ENCODE measurements at places on chromosomes 2 and 18.

- no peak for DNase-seq
These were observed 6.3 kb downstream of the ANO7 start for GRCh38 chr2:241194811-241195210.

- peak; percentile 34 for DNase-seq
These were observed 1.9 kb downstream of the NOP58 start for GRCh38 chr2:202267495-202267894.

DNA sequence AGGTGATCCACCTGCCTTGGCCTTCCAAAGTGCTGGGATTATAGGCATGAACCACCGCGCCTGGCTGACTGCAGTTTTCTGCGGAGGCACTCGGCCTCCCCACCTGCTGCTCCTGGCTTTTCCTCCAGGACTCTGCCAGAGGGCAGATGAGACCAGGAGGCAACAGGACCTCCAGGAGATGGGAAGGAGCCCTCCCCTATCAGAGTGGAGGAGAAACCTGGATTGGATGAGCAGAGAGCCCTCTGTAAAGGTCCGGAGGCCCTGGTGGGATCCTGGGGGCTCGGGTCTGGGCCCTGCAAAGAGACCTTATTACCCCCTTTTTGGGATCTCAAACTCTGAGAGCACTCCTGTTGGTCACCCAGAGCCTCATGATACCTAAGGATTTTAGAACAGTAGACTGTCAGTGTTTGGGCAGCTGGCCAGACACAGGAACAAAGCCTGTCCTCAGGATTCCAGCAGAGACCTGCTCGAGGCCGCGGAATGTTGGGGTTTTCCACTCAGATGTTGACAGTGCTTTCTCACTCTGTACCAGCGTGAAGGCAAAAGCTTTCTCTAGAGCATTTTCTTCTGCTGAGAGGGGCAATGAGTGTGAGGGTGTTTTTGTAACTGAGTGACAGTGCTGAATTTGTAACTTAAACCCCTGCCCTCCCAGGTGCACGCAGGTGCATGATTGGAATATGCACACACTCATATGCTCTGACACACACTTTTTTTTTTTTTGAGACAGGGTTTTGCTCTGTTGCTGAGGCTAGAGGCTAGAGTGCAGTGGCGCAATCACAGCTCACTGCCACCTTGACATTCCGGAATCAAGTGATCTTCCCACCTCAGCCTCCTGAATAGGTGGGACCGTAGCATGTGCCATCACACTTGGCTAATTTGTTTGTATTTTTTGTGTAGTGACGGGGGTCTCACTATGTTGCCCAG, 48.4 kb downstream of the NPPC start:
- no peak for DNase-seq

DNA sequence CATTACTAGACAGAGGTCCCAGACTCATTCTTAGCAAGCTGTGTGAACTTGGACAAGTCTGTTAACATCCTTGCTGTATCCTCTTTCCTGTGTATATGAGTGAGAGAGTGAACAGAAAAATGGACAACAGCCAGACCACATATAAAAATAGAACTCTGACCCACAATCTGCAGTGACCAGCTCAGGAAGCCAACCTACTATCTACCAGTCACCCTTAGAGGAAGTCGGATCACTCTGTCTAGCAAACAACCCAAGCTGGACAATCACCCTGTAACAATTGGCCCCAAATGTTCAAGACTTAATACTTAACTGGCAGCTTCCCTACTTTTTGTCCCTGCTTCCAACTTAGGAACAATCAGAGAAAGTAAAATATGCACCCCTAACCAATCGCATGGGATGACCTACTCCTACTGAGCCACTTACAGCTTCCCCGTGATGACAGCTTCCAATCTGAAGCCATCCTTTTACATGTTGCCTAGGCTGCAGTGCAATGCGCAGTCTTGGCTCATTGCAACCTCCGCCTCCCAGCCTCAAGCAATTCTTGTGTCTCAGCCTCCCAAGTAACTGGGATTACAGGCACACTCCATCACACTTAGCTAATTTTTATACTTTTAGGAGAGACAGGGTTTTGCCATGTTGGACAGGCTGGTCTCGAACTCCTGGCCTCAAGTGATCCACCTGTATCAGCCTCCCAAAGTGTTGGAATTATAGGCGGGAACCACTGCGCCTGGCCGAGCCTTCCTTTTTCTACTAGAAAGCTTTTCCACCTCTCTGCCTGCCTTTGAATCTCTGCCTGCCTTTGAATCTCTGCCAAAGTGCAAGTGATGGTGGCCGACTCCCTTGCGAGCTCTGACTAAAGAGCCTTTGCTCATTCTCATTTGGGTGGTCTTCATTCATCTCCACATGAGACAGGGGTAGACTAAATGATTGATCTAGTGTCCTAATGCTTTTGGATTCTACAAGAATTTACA, 158.3 kb upstream of the NDUFV2 start:
- DNase-seq = peak; percentile 88

- peak; percentile 16 for DNase-seq
These were observed 2136.2 kb upstream of the CELF4 start for GRCh38 chr18:39701839-39702238.

DNA sequence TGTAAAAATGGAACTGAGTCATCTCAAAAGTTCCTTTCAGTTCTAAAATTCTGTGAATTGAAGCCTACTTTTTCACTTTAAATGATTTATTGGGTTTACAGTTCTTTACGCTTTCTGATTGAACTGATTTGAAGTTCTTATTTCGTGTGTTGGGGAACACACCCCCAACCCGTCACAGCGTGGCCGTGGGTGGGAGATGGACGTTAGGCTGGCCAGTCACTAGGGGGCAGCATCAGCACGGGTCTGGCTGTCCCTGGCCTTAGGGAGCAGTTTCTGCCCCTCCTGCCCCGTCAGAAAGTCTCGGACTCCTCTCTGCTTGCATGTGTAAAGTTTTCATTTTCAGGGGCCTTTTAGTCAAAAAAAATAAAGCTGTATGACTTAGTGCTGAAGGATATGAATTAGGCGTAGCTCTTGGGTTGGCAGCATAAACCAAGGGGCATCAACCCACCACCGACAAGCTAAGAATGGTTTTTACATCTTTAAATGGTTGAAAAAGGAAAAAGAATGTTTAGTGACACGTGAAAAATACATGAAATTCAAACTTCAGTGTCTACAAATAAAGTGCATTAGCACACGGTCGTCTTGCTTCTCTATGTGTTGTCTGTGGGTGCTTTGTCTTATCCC, 63.4 kb downstream of the ZCCHC2 start:
- peak; percentile 73 for DNase-seq

GRCh38 chr2:236113425-236113824, 54.8 kb downstream of the GBX2 start:
- DNase-seq = no peak

- DNase-seq = no peak
These were observed 14.8 kb downstream of the WDFY1 start for GRCh38 chr2:223930103-223930976.

DNA sequence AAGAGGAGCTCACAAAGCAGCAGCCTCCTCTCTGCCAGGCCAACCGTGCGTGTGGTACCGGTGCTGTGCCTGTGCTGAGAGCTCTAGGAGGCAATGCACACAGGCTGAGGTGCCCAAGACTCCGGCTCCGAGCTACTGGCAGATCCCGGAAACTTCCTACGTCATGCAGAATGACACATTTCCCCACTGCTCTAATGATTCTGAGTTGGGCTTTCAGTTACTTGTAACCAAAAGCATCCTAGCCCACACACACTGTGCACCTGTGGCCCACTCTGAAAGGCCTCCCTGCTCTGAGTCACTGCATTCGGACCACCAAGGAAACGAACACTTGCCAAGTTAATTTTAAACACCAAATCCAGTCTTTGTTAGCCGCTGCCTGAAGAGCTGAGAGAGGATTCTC, 9.3 kb upstream of the RNU4ATAC start:
- no peak for DNase-seq

GRCh38 chr2:139165041-139165440, 384.9 kb upstream of the NXPH2 start:
- DNase-seq = no peak

DNA sequence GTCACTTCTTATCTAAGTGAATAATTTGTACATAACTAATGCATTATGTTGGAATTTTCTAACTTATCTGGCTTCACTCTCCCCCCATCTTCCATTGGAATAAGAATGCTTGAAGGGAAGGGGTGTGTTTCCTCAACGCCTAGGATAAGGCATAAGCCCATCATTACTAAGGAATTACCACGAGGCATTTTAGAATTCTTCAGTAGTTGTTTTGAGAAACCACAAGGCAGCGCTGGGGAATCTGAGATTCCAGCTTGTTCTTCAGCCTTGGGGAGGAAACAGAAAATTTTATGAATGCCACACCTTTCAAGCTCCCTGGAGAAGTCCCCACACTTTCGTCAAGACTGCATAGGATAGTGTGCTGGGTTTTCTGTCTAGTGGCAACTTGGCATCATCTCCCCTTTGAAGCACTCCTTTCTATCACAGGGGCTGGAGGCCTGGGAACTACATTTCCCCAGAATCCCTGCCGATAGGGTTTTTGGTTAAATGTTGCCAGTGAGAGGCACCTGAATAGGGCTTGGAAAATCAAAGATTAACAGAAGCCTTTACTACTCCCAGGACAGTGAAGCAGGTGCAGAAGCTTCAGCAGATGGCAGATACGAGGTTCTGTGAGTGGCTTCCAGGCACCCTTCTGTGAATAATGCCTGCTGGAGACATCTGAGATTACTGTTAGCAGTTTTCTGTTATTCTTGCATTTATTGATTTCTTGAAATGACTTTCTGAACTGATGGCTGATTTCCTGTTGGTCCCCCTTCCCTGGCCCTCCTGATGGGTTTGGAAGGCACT, 192.7 kb upstream of the REV1 start:
- peak; percentile 78 for DNase-seq
